LHCN-M2 (cell line): ENCODE measurements at places on chromosomes 11 and 22. TPM values are rescaled to one million over a fixed set of nuclear protein-coding genes. Genes with fewer than 3 reads are reported as not detected.

GRCh38 chr22:40314041-40314440 lies 32.3 kb upstream of the ADSL start:
- DNase-seq, result no peak

DNA sequence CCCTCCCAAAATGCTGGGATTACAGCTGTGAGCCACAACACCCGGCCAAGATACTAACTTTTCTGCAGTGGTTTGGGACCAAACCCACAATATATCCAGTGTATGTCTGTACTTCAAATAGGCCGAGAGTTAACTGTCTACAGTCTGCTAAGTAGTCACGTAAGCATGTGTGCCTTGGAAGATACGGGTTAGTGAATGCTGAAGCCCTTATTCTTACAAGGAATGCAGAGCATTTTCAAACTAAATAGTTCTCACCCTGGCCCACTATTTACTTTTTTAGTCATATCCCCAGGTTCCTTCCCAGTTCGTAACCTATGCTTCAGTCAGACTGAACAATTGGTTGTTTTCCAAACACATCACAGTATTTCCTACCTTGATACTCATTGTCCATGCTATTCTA lies 176.0 kb downstream of the WNT11 start:
- DNase-seq, result peak; percentile 59

- no peak for DNase-seq
Observed at GRCh38 chr11:104970756-104971155, 2.4 kb upstream of the CASP4 start.

- DNase-seq, result no peak
Observed at GRCh38 chr11:34595960-34596644, 24.8 kb upstream of the EHF start.

The GTSE1 gene
- total RNA-seq, result 27.6 and 31.9 TPM in 2 replicates
